AG09319 (cell line): ENCODE measurements at places on chromosomes 7 and 10.

DNA sequence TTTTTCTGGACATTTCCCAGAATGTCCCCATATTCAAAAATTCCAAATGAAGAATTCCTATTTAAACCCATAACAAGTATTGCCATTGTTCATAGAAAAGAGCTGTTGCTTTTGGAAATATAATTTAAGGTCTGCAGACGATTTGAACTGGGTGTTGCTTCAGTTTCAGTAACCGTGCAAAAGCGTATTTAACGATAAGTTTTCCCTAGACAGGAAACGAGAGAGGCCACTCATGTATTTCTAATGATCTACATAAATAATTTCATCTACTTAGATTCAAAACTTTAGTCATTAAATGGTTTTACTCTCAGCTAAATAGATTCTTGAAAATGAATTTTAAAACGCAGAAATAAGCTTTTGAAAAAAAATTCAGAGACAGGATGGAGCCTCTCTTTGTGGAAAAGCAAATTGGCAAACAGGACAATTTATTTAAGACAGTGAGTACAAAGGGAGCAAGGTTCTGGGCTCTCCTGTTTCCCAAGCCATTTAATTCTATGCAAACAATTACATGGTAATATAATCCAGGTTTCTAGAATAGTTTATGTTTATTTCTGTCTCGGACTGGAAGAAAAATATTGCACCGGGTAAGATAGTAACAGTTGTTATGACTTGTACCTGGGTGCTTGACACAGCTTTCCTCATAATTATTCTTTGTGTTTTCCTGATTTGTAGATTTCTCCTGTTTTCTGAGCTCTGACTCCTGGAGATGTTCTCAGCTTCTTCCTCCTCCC is 263.0 kb downstream of the BAMBI start:
- no peak for DNase-seq

- DNase-seq = no peak
These were observed 320.1 kb upstream of the NFE2L3 start for GRCh38 chr7:25831831-25832411.

- no peak for DNase-seq
These were observed 248.5 kb downstream of the AGMO start for GRCh38 chr7:15313361-15313760.

DNA sequence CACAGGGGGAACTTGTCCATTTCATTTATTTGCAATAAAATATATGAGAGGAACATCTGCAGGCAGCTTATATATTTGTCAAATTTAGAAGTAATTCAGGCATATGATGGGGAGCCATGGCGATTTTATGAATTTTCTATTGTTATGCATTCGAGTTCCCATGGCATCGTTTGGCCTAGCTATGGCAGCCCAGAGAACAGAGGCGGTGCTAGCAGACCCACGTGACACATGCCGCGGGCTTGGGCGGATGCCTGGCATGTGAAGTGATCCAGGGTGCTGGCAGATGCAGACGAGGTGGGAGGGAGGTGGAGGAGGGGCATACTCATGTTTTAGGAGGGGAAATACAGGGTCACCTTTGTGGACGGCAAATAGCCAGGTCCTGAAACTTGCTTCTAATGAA is 560.0 kb upstream of the GALNT17 start:
- DNase-seq = no peak

GRCh38 chr10:100504096-100504495 is 15.6 kb downstream of the SEC31B start:
- peak; percentile 24 for DNase-seq

DNA sequence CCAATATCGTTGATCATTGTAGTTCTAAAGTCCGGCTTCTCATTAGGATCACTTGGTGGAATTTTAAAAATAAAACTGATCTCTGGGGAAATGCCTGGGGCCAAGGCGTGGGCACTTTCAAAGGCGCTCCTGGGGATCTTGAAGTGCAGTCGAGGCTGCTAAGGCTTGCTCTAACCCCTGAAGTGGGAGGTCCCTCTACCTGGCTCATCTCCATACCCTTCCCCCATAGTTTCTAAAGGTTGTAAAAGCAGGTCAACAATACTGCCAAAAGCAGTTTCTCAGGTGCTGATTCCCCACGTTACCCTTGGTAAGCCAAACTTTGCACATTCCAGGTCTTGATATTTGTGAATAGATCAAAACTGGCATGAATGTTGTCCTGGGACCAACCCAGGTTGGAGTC is 79.0 kb upstream of the SP8 start:
- DNase-seq = no peak

- no peak for DNase-seq
These were observed 129.3 kb upstream of the FAM20C start for GRCh38 chr7:63117-63480.

GRCh38 chr10:77299320-77299719 is 338.3 kb downstream of the KCNMA1 start:
- DNase-seq = no peak

DNA sequence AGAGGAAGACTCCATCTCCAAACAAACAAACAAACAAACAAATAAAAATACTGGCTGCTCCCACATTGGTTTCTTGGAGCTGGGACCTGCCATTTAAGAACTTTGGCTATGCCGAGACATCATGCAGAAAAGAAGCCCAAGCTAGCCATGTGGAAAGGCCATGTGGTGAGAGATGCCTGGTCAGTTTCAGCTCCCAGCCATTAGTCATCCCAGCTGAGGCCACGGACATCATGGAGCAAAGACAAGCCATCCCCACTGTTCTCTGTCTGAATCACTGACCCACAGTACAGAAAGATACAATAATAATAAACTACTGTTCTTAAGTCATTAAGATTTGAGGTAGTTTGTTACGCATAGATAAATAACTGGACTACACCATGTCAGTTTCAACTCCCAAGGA is 70.0 kb upstream of the PCBD1 start:
- no peak for DNase-seq
